ENCODE measurements at places on chromosomes 5 and 9.

DNA sequence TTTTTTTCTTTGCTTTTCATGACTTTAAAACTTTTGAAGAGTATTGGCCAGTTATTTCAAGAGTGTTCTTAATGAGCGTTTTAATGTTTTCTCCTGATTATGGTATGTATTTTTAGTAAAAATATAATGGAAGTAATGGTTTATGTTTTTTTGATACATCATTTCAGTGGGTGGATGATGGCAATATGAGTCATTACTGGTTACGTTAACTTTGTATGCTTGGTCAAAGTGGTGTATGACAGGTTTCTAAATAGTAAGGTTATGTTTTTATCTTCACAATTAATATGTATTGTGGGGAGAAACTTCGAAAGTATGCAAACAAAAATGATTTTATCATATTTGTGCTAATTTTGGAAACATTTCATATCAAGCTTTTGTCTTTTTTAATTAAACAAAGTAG lies 176.7 kb upstream of the PRDM9 start:
- DNase-seq: no peak

GRCh38 chr5:109316634-109317033 lies 93.1 kb downstream of the PJA2 start:
- DNase-seq: peak; percentile 59

- peak; percentile 56 for DNase-seq
Measured at GRCh38 chr5:138303372-138303771, 28.2 kb downstream of the CDC25C start.

GRCh38 chr9:109110329-109111021 lies 9.3 kb downstream of the TMEM245 start:
- DNase-seq: peak; percentile 78

DNA sequence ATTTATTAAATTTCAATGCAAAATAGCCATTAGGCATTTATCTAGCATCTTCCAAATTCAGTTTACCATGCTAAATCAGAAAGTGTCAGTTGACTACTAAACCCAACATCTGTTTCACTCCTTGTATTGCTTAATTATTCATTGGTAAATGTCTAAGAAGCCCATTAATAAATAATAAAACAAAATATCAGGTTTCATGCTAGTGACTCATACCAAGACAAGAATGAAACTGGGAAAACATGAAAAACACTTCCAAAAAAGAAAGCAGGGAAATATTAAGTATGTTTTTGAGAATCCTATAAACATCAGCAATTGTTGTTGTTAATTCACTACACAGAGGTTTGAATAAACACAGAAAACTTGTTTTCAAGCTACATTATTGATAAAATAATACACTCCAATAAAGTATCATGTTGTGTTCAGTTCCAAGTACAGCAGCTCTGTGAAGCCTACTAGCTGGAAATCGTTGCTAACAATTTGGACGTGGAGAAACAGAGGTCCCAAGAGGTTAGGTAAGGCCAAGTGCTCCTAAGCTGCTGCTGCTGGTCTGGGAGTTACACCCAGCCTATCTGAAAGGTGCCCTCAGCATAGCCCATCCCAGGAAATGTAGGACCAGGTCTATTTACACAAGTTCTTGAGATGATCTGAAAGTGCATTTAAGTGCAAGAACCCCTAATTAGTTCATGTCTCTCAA lies 78.8 kb downstream of the GNAQ start:
- DNase-seq: peak; percentile 43

DNA sequence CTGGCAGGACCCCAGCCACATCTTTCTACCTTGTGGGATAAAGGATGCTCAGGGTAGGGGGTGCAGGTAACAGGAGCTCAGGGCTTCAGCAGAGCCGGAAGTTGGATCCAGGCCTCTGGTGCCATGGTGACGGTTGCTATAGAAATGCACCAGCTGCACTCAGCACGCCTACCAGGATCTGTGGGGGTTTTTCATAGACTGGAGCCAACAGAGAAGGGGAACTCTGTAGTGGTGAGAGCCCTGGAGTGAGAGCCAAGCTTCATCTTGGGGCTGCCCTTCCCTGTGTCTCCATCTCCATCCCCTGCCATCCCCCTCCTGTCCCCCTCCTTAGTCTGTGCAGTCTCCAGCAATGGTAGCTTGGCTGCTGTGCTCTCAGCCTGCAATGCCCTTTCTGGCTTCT lies 27.5 kb upstream of the BOD1 start:
- no peak for DNase-seq

DNA sequence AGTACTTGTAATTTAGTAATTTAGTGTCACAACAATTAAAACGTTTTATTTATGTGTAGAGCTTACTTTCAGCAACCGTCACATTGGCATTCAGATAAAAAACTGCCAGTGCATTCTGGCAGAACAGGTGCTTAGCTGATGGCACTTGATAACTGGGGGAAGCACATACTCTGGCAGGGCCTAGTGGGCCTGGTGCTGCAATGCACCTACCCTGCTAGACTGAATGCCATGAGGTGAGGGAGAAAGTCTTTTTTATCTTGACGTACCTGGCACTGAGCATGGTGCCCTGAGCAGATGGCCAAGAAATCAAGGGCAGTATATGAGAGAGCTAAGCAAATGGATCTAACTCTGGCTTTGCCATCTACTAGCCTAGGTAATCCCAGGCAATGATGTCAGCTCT lies 280.6 kb upstream of the EFNA5 start:
- DNase-seq: no peak

GRCh38 chr5:16313761-16314160 lies 134.2 kb upstream of the MARCHF11 start:
- DNase-seq: no peak

- no peak for DNase-seq
Measured at GRCh38 chr9:121545150-121545874, 45.7 kb upstream of the GGTA1 start.

DNA sequence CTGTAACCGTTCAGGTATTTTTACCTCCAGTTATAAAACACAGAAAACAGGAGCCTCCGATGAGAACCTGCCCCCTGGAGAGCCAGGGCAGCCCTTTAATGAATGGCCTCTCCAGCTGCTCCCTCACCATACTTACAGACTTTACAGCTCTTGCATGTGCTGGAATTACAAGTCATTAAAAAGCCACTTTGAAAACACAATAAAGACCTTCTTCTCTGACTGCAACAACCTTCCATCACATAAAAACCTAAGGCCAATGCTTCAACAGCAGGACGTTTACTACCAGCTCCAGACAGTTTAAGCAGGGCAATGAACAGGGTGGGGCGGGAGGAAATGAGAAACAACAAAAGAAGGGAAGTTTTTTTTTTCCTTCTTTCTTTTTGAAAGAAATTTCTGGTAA lies 213.8 kb downstream of the MLLT3 start:
- DNase-seq: no peak

- no peak for DNase-seq
Measured at GRCh38 chr5:91340532-91340931, 42.6 kb downstream of the ARRDC3 start.

DNA sequence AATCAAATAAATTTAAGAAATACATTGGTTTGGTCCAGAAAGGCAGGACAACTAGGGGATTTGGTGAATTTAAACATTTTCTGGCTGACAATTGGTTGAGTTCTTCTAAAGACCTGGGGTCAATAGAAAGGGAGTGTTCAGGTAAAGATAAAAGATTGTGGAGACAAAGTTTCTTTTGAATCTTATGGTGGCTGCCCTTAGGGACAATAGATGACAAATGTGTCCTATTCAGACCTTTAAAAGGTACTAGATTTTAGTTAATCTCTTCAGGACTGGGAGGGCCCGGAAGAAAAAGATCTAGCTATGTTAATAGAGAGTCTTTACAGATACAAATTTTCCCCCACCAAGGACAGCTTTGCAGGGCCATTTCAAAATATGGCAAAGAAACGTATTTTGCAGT lies 35.9 kb downstream of the PLEKHG4B start:
- no peak for DNase-seq

DNA sequence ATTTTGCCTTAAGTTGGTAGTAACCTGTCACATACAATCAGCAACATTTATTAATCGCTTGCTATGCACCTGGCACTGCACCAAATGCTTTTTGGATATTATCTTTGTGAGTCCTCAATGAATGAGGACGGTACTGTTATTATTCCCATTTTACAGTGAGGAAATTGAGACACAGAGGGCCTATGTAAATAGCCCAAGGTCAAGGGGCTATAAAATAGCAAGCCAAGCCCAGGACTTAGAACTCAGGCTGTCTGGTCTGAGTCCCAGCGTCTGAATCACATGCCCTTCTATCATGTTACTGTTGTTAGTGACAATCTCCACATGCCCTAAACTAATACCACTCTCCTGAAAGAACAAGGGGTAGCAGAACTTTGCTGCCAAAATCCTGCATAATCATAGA lies 60.0 kb downstream of the ERAP1 start:
- no peak for DNase-seq
